ENCODE measurements at places on chromosomes 2 and 18.

DNA sequence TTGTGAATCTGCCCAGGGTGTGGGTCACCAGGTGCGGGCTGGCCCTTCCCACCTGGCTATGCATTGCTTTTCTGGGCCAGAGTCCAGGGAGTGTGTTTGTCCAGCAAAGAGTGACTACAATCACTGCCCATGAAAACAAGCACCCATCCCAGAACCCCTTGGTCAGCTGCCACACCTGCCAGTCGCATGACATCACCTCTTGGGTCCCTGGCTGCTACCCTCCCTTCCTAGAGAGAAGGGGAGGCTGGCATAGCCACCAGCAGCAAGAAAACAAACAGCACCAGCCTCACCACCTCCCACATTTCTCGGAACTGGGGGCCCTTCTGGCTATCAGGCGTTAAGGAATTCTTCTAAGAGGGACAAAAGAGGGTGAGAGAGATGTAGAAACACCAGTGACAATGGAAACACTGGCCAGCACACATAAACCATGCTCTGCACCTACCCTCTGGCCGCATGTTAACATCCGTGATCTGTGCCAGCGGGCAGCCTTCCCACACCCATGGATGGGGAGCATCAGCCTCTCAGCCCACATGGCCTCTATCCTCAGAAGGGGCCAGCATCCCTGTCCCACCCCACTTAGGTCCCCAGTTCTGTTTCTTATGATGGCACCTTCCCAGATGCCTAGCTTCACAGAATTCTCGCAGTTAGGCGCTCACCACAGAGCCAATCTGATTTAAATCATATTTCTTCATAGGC lies 109.7 kb upstream of the GLI2 start:
- no peak for DNase-seq

DNA sequence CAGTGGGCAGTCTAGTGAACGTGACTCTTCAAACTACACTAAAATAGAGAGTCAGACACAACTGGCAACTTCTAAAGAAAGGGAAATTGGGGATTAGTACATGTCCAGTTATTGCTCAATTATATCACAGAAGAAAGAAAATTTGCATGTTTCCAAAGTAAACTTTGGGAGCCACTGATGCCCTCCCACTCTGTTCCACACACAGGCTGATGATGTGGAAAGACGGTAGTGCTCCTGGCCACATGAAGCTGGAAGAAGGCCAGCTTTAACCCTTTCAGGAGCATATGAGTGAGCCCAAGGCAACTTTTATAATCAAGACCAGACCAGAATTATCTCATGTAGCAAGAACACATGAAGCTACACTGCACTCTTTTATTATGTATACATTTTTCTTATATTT lies 141.0 kb downstream of the NR4A2 start:
- no peak for DNase-seq

DNA sequence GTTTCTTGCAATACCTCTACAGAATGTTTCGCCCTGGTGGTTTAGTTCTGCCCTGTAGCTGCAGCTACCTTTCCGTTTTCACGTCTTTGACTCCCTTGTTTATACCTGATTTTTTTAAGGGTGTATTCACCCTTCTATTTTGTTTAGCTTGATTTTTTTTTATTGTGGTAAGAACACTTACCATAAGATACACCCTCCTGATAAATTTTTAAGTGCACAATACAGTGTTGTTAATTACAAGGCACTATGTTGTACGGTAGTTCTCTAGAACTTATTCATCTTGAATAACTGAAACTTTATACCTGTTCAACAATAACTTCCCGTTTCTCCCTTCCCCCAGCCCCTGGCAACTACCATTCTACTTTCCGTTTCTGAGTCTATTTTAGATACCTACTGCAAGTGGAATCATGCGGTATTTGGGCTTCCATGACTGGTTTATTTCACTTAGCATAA lies 48.9 kb upstream of the NABP1 start:
- no peak for DNase-seq

- no peak for DNase-seq
These were observed 2.1 kb downstream of the FBLN7 start for GRCh38 chr2:112140205-112140802.

GRCh38 chr2:225103737-225104141 lies 61.5 kb upstream of the DOCK10 start:
- DNase-seq = no peak

DNA sequence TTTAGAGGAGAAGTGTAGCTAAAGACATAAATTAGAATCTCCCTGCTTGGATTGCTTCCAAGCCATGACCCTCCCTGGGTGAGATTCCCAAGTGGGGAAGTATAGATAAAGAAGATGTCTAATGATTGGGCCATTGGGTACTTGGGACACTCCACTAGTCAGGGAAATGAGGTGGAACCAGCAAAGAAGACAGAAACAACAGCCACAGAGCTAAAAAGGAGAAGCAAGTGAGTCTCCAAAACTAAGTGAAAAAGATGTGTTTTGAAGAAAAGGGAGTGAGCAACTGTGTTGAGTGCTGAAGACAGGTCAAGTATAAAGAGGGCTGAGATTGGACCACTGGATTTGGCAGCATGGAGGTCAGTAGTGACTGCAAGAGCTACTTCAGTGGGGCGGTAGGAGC lies 276.7 kb upstream of the STON1 start:
- DNase-seq = no peak

GRCh38 chr2:89833116-89833779 lies 1141.8 kb downstream of the RPIA start:
- no peak for DNase-seq

DNA sequence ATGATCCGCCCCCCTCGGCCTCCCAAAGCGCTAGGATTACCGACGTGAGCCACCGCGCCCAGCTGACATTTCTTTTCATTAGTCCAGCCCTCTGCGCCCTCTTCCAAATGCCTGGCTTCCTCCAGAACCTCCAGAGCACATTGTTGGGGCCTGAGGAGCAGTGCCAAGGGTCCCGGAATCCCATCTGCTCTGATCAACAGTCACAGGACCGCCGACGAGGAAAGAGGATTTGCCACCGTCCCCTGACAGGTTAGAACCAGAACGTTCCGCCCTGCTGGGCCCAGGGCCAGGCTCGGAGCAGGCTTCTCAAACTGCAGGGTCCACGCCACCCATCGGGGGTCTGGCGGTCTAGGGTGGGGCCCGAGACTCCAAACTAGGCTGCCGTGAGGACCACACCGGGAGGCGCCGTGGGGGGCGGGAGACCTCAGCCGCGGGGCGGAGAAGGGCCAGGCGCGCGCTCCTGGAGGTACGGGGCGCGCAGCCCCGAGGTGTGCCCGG lies 36.9 kb upstream of the ITM2C start:
- DNase-seq = no peak

- no peak for DNase-seq
These were observed 245.7 kb downstream of the LOXHD1 start for GRCh38 chr18:46411191-46411828.

GRCh38 chr18:36176711-36177110 lies 10.6 kb upstream of the MOCOS start:
- DNase-seq = no peak
